Muscle of leg (tissue), 16 donors: ENCODE measurements at places on chromosomes 11 and 22.

- DNase-seq = peak; percentile 69
These were observed 1.0 kb downstream of the POU2AF3 start for GRCh38 chr11:111299101-111300026.

- peak; percentile 65 for DNase-seq
These were observed 49.5 kb upstream of the HSPA8 start for GRCh38 chr11:123111465-123111864.

GRCh38 chr22:48268293-48268692, 1505.8 kb downstream of the TBC1D22A start:
- DNase-seq = no peak

- DNase-seq = no peak
These were observed 48.2 kb downstream of the NF2 start for GRCh38 chr22:29651652-29652051.

DNA sequence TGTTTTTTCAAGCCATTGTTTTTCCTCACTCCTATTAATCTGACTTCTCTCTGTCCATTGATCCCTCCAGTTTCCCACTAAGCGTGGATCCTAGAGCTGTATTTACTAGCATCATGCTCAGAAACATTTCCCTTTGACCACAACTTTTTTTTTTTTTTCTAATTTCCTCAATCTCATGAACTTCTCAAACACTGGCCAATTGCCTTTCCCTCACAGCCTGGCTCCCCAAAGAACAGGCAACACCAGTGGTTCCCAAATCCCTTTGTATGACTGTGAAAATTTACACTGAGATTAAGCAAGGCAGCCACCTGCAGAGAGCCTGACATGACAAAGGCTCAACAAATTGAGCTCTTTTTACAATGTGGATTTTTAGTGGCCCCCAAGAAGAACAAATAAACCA, 1.4 kb upstream of the TPP1 start:
- DNase-seq = peak; percentile 19

DNA sequence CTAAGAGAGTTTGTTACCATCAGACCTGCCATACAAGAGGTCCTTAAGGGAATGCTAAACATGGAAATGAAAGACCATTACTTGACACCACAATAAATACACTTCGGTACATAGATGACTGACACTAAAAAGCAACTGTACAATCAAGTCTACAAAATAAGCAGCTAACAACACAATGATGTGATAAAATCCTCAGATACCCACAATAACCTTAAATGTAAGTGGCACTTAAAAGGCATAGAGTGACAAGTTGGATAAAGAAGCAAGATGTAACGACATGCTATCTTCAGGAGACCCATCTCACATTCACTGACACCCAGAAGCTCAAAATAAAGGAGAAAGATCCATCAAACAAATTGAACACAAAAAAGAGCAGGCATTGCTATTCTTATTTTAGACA, 107.6 kb downstream of the LRRC4C start:
- no peak for DNase-seq

DNA sequence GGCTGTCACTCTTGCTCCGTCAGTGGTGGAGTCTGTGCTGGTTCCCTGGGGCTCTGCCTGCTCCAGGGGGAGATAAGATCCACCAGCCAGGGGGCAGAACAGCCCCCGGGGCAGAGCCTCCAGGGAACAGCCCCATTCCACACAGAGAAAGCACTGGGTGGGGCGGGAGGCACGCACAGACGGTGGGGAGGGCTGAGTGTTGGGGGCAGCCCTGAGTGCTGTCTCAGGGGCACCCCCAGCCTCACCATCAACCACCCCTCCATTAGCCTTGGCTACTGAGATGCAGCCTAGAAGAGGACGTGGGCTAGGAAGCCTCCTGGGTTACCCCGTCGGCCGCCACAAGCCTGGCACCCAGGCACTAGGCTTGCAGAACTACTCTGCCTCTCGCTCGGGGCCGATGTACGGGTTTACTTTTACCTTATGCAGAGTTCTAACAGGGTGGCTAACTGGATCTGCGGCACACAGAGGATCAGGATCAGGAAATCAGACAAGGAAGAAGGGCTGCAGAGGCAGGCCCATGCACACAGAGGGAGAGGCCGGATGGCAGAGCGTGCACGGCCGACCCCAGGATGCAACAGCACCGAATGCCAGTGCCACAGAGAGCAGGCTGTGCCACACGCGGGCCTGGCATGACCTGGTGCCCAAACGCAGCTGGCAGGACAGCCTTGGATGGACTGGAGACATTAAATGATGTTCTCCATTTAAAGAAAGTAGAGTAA, 140.5 kb downstream of the CTTN start:
- DNase-seq = no peak

GRCh38 chr11:71930556-71931244, 1.9 kb downstream of the RNF121 start:
- no peak for DNase-seq

DNA sequence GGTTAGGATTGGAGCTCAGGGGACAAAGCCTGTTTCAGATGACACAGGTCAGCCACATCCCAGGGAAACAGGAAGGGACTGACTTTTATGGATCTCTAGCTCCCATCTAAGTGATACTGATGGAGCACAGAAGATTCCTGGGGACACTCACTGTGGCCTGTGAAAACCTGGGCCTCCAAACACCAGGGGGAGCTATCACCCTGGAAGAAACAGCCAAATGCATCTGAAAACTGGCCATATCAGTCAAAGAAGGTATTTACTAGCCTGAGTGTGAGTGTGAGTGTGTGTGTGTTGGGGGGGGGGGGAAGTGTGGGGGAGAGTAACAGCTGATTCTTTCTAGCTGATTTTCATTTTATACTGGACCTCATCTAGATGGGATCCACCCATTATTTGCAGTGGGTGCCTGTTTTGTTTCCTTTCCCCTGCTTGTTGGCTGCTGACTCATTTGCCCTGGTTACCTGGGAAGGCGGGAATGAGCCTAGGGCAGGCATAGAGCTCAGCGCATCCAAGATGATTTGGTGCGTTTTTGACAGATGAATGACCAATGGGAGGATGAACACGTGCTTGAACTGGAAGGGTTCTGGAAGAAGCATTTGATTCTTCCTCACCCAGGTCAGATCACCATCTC, 284.0 kb downstream of the KIRREL3 start:
- DNase-seq = peak; percentile 38

DNA sequence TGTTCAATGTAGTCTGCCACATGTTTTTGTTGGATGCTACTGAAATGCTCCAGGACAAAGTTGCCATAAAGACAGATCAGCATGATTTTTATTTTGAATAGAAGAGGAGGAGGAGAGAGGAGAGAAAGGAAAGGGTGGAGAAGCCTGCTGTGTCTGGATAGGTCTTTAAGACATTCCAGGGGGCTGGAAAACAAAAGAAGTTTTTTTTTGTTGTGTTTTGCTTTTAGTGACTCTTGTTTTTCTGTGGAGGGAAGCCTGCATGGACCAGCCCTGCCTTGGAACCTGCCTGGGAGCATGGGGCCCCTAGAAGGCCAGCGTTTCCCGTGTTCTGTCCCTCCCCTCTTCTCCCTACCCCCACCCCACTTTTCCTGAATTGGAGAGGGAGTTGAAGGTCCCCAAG, 2.3 kb downstream of the TSPAN18 start:
- no peak for DNase-seq

GRCh38 chr11:95835351-95835750, 45.1 kb downstream of the CEP57 start:
- peak; percentile 40 for DNase-seq

GRCh38 chr11:44992181-44992582, 41.5 kb upstream of the TP53I11 start:
- no peak for DNase-seq

- DNase-seq = no peak
These were observed 11.9 kb downstream of the IFT27 start for GRCh38 chr22:36764060-36764459.

DNA sequence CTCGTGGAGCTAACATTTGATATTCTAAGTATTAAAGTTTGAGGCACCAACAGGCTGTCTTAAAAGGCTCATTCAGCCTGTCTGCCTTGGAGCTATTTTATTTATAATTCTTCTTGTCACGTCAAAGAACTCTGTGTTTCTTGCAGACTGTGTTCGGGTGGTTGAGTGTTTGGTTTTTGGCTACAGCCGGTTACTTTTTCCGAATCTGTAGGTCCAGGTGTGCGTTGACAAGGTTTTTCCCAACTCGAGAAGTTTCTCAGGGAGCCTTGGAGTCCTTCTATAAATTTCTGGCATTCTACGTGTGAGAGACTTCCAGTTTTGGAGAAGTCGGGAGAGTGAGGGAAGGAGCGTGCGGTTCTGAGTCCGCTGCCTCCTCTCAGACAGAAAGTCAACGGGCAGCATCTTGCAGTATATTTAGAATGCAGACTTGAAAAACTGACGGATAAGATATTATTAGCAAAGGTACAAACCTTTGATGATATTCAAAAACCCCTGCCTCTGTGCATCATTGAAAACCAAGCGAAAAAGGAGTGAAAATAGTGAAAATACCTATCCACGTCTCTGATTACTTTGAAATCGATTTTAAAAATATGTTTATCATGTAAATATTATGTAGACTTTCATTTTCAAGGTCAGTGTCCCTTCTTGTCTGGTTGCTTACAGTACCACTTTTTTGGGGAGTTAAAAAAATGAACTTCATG, 85.2 kb upstream of the PPARA start:
- no peak for DNase-seq

GRCh38 chr11:111792314-111792713, 26.1 kb upstream of the PPP2R1B start:
- no peak for DNase-seq

DNA sequence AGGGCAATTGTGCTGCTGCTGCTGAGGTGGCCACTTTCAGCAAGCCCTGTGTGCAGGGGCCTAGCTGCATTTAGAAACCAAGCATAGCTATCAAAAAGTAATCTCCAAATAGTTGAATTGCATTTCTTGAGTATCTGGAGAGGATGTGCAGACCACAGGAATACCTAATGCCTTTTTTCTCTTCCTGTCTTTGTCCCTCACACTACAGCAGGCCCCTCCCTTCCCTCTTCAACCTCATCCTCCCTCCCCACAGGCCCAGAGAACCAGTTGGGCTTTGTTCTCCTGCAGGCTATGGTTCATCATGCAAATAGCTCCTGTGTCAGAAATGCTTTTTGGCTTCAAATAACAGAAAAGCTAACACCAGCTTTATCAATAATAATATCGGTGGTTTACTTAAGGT, 47.7 kb downstream of the DKK3 start:
- no peak for DNase-seq

- peak; percentile 15 for DNase-seq
These were observed 85.5 kb downstream of the NELL1 start for GRCh38 chr11:20754933-20755332.

- DNase-seq = no peak
These were observed 54.3 kb upstream of the TTC12 start for GRCh38 chr11:113260096-113260425.

DNA sequence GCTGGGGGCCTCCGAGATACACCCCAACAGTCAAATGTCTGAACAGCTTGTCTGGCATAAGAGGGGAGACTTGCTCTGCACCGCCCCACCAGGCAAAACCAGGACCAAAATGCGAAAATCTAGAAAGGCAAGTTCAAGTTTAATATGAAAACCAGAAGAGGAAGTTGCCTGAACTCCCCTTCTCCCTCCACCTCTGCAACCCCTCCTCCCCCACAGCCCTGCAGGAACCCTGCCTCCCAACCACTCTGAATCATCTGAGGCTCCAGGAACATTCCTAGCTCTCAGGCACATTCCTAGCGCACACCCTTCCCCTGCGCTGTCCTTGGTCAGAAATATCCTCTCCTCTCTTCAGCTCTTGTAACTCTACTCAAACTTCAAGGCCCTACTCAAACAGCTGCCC, 36.7 kb downstream of the ISX start:
- DNase-seq = peak; percentile 2

GRCh38 chr11:3016861-3017260, 24.7 kb upstream of the NAP1L4 start:
- no peak for DNase-seq

- DNase-seq = peak; percentile 51
These were observed 22.5 kb downstream of the ASCC2 start for GRCh38 chr22:29815580-29815979.

DNA sequence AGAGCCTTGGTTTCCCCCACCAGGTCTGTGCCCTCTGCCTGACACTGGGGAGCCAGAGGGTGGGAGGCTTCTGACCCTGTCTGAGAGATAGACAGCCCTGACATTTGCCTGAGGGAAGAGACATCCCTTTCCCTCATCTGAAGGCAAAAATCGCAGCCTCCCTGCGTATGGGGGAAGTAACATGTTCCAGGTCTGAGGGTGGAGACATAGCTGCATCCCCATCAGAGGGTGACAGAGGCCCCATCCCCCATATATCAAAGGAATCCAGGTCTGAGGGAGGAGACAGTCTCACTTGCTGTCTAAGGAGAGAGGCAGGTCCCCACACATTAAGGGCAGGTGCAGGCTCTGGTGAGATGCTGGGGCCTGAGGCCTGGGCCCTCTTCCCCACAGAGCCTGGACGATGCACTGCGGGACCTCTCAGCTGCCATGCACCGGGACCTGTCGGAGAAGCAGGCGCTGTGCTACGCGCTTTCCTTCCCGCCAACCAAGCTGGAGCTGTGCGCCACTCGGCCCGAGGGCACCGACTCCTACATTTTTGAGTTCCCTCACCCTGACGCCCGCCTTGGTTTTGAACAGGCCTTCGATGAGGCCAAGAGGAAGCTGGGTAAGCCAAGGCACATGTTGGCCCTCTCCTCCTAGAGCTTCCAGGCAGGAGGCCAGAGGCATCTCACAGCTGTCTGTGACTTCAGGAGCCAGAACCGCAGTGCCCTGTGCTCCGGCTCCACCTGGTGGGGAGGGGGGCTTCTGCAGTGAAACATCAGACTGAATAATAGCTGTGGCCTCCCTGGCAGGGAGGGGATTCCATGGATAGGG, 16.1 kb upstream of the RELT start:
- peak; percentile 66 for DNase-seq

GRCh38 chr22:44955102-44955501, 54.7 kb downstream of the PHF21B start:
- DNase-seq = no peak

DNA sequence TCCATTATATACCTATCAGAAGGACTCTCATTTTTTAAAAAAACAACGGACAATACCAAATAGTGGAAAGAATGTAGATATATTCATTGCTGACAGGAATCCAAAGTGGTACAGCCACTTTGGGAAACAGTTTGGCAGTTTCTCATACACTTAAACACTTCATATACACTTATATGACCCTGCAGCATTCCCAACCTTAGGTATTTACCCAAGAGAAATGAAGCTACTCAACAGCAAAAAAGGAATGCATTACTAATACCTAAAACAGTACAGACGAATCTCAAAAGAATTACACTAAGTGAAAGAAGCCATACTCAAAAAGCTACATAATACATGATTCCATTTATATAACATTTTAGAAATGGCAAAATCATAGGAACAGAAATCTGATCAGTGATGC, 51.5 kb downstream of the RBFOX2 start:
- no peak for DNase-seq

GRCh38 chr11:134101282-134101681, 32.4 kb downstream of the JAM3 start:
- DNase-seq = no peak
